ENCODE measurements at places on chromosomes 13 and 19. TPM values are rescaled to one million over a fixed set of nuclear protein-coding genes. Genes with fewer than 3 reads are reported as not detected.
A peak's percentile ranks its signal among the peaks of the same experiment; 100 is the strongest.

Gene AMH
- total RNA-seq = 0.95 TPM

Gene DCT
- total RNA-seq = not detected

Gene SIGLEC10
- 35.5 TPM for total RNA-seq

Gene B9D2
- 3.6 TPM for total RNA-seq

Gene POSTN
- total RNA-seq = 27.0 TPM

DNA sequence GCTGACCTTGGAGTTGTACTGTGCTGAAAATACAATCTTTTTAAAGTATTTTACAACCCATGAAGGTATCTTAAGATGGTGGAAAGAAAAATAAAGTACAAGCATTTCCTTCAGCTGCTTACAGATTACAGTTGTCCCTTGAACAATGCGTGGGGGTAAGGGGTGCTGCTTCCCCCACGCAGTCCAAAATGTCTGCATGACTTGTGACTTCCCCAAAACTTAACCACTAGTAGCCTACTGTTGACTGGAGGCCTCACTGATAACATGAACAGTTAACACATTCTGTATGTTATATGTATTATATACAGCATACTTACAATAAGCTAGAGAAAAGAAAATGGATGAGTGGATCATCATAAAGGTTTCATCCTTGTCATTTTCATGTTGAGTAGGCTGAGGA lies 45.3 kb upstream of the ZNF599 start:
- DNase-seq = no peak

- DNase-seq = no peak
Measured at GRCh38 chr19:42076380-42076944, 496 bp downstream of the ZNF574 start.

GRCh38 chr19:11005521-11005920 lies 44.7 kb downstream of the SMARCA4 start:
- DNase-seq = no peak

- DNase-seq = no peak
Measured at GRCh38 chr13:24307211-24308067, 1.9 kb upstream of the C1QTNF9 start.

DNA sequence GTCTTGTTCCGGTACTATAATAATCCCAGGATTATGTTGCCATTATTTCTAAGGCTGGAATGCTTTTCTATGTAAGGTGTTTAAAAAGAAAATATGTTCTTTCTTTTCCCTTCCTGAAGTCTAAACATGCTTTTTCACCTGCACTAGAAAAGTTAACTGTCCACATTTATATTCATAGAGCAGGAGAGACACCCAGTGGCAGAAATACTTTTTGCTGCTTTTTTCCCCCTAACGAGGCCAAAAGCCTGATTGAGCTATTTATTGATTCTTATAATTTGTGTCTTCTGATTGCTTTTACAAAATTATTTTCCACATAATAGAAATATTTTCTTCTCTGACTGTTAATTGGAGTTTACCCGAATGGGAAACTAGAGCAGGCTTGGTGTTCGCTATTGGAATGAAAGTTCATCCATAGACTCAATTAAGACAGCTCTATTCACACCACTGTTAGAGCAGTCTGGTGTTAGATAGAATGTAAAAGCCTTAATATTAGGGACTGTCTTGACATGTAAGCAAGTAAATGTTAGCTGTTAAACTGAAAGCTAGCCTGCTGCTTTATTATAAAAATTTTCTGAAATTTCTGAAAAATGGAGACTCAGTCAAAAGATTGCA lies 15.8 kb downstream of the GPR180 start:
- no peak for DNase-seq

DNA sequence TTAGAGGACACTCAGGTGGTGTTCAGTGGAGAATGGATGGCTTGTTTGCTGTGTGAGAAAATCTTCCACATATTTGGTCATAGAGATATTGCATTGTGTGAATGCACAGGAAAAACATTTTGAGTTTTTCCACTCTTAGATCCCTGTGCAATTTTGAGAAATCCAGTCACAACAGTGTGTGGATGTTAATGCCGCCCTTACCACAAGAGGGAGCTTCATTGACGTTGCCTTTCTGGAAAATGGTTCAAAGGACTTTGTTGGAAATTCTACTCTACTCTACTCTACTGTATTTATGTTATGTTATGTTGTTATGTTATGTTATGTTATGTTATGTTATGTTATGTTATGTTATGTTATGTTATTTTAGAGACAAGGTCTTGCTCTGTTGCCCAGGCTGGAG lies 13.4 kb downstream of the ZNF20 start:
- DNase-seq = peak; percentile 54

Measured in Peyer's patch (tissue), 4 donors.